ENCODE measurements at places on chromosomes 7 and 10.
A peak's percentile ranks its signal among the peaks of the same experiment; 100 is the strongest.

- no peak for DNase-seq
These were observed 46.3 kb downstream of the SYPL1 start for GRCh38 chr7:106065575-106066500.

- no peak for DNase-seq
These were observed 87.9 kb downstream of the PAXIP1 start for GRCh38 chr7:154914996-154915380.

- DNase-seq = peak; percentile 54
These were observed 42.4 kb downstream of the P4HA1 start for GRCh38 chr10:73054286-73054685.

- no peak for DNase-seq
These were observed 73.7 kb downstream of the FOXL3 start for GRCh38 chr7:363626-364025.

GRCh38 chr7:125126376-125126775 lies 196.8 kb upstream of the POT1 start:
- no peak for DNase-seq

DNA sequence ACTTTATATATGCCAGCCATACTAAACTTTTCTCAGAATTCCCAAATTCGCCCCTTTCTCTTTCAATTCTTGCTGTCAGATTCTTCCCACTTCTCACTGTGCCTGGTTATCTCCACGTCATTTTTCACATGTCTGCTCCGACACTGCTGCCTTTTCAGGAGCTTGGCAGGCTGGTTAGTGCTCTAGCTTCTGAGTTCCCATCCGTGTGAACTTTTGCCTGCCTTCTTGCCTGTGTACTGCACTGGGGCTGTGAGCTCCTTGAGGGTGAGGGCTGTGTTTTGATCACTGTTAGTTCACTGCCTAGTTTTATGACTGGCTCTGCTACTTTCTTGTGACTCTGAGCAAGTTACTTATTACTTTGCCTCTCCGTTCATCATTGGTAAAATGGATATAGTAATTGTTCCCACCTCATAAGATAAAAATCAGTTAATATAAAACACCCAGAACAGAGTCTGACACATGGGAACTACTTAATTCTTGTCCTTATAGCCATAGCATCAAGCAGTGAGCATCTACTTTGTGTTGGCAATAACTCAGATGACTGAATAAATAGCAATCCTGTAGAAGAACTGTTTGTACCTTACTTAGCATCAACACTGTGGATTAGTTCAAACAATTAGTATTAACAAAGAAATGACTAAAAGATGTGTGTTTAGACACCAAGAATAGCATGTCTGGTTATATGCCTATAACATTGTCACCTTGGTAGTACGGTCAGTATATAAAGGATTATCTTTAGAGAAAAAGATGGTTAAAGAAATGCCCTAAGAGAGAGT lies 5.5 kb downstream of the GSTO1 start:
- no peak for DNase-seq

- DNase-seq = no peak
These were observed 1.5 kb downstream of the ANK3 start for GRCh38 chr10:60388116-60388625.
